ENCODE measurements at places on chromosomes 3 and 15.

- DNase-seq, result no peak
These were observed 75.6 kb upstream of the WNT5A start for GRCh38 chr3:55562700-55563099.

DNA sequence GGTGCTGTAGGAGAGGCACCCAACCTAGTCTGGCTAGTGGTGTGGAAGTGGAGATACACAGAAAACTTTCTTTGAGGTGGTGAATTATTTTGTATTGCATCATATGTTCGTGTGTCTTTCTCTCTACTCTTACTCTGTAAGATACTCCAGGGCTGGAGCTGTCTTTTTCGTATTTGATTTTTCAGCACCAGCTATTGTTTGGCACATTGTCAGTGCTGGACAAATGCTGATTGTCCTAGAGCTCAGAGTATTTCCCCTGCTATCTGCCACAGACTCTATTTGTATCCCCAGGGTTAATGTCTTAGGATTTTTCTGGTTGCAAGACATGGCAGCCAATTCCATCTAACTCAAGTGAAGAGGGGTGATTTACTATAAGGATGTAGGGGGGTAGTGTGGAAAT, 110.5 kb downstream of the SAMMSON start:
- DNase-seq, result no peak

DNA sequence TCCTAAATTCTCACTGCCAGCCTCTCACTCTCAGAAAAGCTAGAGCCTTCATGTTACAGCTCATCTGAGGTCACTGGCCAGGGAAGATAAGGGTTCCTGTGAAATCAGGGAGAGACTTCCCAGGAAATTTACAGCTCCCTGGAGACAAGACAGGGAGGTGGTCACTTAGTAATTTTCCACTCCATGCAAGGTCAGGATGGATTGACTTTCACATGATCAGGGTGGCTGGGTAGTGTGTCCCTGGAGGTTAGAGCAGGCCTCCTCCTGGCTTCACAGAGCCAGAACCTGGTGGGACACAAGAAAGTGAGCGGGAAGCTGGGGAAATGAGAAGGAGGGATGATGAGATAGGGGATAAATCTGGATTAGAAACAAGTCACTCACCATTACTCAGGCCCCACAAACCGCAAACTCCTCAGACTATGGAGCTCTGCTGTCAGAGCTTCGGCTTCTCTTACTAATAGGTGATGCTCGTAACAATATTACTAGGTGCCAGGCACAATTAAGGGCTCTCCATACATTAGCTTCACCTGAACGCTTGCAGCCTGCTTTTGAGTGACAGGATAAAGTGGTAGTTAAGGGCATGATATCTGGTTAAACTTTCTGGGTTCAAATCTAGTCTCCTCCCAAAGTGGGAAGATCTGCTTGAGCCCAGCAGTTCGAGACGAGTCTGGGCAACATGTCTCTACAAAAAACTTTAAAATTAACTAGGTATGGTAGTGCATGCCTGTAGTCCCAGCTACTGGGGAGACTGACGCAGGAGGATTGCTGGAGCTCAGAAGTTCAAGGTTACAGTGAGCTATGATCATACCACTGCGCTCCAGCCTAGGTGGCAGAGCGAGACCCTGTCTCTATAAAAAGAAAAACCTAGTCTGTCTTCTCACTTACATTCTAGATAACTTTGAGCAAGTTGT, 24.9 kb downstream of the DUOX2 start:
- DNase-seq, result no peak

GRCh38 chr3:133445108-133445507, 45.3 kb downstream of the BFSP2 start:
- DNase-seq, result no peak

- DNase-seq, result no peak
These were observed 18.3 kb upstream of the RFX7 start for GRCh38 chr15:56261854-56262509.

GRCh38 chr3:8555113-8555661, 53.6 kb downstream of the LMCD1 start:
- DNase-seq, result no peak
